Left renal cortex interstitium (tissue), 4 donors: ENCODE measurements at places on chromosomes 3 and 15. TPM values are rescaled to one million over a fixed set of nuclear protein-coding genes. Genes with fewer than 3 reads are reported as not detected.
A peak's percentile ranks its signal among the peaks of the same experiment; 100 is the strongest.

GRCh38 chr3:186453531-186453930 lies 90.6 kb downstream of the CRYGS start:
- DNase-seq, result no peak

GRCh38 chr3:39021029-39021428 lies 30.7 kb downstream of the SCN11A start:
- no peak for DNase-seq

GRCh38 chr3:191641789-191642188 lies 180.8 kb downstream of the PYDC2 start:
- no peak for DNase-seq

EOMES gene
- 0.19 TPM for polyA plus RNA-seq

LRRC31 gene
- polyA plus RNA-seq, result 0.27 TPM

DNA sequence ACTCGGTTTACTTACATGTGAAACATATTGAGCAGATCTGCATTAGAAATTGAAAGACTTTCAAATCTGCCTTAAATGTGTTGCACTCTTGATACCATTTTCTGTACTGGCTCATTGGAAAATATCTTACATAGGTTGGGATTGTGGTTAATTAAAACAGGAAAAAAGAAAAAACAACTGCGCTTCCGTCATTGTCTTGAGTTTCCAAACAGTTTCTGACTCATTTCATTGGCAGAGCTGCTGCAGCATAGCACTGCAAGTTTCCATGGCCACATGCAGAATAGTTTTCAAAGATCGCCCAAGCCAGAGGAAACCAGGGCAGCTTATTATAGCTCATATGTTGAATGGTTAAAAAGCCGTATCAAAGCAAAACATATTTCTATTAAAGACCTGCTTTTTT lies 446.6 kb upstream of the BCHE start:
- no peak for DNase-seq

GRCh38 chr3:170529346-170529745 lies 56.5 kb downstream of the SLC7A14 start:
- DNase-seq, result no peak

DNA sequence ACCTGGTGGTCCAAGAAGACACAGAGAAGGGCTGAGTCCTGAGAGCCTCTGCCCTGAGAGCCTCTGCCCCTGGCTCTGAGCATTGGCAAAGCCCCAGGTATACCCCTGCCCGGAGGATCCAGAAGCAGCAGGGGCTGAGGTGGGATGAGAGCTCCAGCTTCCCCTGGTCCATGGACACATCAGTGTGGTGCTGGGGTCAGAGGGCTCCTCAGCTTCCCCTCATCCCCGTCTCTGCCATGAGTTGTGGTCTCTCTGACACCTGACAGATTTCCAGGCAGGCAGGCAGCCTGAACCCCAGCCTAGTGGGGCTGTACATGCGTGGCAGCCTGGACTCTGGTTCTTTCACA lies 3.5 kb upstream of the KLF15 start:
- DNase-seq, result no peak

- DNase-seq, result no peak
Measured at GRCh38 chr15:44435893-44436667, 8.7 kb downstream of the CTDSPL2 start.

- peak; percentile 14 for DNase-seq
Measured at GRCh38 chr3:147758771-147759170, 349.6 kb downstream of the ZIC1 start.

SH2D7 gene
- 0.64 TPM for polyA plus RNA-seq

GRCh38 chr3:187265461-187265955 lies 26.0 kb downstream of the MASP1 start:
- no peak for DNase-seq

CHST13 gene
- polyA plus RNA-seq, result 4.2 TPM

TMEM212 gene
- not detected for polyA plus RNA-seq

- no peak for DNase-seq
Measured at GRCh38 chr3:84885199-84885882, 73.4 kb upstream of the CADM2 start.

GRCh38 chr3:16112910-16113504 lies 61.5 kb upstream of the GALNT15 start:
- DNase-seq, result no peak

- DNase-seq, result no peak
Measured at GRCh38 chr3:83438188-83438587, 1520.6 kb upstream of the CADM2 start.

DNA sequence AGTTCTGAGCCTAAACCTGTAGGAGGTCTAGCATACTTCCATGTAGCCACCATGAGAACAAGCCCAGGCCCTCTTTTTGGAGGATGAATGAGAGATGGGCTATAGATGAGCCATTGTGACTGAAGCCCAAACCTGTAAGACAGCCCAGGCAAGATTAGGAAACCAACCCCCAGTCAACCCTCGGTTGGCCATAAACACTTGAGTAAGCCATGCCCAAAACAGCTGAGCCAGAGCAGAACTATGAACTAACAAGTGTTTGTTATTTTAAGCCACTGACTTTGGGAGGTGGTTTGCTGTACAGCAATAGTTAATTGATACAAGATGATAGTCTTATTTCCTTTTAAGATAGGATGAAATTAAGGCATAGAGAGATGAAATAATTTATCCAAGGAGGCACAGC lies 12.4 kb upstream of the CPNE4 start:
- no peak for DNase-seq

PLSCR5 gene
- polyA plus RNA-seq, result not detected

- no peak for DNase-seq
Measured at GRCh38 chr15:74789171-74789631, 7.3 kb downstream of the CSK start.

GRCh38 chr3:196985298-196985697 lies 16.7 kb upstream of the PIGZ start:
- no peak for DNase-seq
